ENCODE measurements at places on chromosomes 5 and 9.

DNA sequence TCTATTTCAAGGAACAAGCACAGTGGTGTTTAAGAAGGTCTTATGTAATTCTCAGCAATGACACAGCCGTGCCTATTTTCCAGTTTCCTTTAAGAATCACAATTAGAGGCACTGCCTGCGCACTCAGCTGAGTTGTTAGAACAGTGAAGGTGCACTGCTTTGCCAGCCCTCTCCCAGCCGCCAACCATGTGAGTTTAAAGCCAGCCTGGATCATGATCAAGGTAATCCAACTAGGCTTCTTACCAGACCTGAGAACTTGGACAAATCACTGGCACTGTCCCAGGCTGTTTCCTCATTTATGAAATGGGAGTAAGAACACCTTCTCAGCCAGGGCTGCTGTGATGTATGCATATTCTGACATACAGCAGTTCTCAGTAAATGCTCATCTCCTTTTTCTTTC, 99.6 kb downstream of the ASTN2 start:
- DNase-seq, result no peak

DNA sequence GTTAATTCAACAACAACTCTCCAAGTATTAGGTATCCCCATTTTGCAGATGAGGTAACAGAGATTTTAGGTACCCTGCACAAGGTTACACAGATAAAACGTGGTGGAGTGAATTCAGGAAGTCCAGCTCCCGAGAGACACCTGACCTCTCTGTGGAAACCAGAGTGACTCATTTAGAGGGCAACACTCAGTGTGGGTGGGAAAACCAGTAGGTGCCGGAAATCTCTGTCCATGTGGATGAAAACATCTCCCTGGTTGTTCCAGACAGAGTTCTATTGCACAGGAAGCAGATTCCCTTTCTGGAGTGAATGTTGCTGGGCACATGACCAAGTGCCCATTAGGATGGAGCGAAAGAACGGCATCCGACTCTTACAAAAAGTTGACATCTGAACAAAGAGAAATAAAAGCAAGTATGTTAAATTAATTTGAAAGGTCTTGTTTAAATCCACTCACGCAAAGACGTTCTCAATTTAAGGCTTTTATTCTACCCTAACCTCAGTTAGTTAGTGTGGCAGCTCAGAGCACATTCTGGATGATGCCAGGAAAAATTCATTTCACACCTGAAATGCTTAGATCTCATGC, 391.9 kb upstream of the WWC1 start:
- DNase-seq, result no peak

DNA sequence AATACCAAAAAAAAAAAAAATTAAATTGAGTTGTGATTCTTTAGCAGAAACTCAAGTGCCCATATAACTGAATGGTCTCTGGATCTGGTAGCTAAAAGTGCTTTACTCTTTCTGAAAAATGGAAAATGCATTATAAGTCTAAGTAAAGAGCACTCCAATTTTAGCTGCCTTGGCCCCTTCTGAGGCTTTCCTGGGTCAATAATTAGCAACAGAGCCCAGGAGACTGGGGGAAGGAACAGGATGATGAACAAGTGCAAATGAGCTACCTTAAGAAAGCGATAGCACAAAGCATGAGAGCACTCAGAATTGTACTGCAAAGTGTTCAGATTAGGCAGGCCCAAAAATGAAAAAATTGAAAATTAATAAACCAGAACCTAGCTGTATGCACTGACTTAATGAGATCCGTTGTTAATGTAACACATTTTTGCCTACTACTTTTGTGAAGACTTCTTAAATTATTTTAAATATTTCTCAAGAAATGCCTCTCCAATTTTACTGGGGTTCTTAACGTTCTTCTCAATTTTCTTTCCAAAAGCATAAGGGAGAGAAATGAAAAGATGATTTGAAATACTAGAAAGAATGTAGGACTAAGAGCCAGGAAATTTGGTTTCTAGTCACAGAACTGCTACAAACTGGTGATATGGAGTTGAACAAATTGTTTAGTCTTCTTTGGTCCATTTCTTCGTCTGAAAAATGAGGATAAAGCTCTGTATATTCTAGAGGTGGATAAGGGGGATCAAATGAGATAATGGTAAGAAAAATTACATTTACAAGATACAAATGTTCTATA, 566.1 kb downstream of the PDE4D start:
- DNase-seq, result no peak

DNA sequence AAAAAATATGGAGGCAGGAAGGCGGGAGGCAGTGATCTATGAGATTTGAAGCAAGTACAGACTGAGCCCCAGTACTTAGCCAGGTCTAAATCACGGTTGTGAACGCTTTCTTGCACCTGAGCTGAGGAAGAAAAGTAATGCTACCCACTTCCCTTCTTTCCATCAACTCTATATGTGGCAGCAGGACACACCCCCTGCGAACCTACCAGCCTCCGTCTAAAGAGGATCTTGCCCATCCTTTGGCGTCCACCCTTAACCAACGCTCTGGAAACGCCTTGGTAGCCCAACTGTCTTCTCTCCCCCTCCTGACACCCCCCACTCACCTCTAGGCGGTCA, 545 bp downstream of the HMGCS1 start:
- no peak for DNase-seq

- DNase-seq, result peak; percentile 6
Measured at GRCh38 chr5:76942581-76942980, 10.3 kb upstream of the CRHBP start.

GRCh38 chr9:98691890-98692289, 16.8 kb downstream of the GABBR2 start:
- DNase-seq, result no peak

All from AG04450 (cell line).